ENCODE measurements at places on chromosomes 16 and 17.

- DNase-seq, result peak; percentile 89
Observed at GRCh38 chr16:30628628-30629540, 18.7 kb upstream of the ZNF689 start.

- no peak for DNase-seq
Observed at GRCh38 chr16:88454523-88454947, 1.5 kb downstream of the ZFPM1 start.

DNA sequence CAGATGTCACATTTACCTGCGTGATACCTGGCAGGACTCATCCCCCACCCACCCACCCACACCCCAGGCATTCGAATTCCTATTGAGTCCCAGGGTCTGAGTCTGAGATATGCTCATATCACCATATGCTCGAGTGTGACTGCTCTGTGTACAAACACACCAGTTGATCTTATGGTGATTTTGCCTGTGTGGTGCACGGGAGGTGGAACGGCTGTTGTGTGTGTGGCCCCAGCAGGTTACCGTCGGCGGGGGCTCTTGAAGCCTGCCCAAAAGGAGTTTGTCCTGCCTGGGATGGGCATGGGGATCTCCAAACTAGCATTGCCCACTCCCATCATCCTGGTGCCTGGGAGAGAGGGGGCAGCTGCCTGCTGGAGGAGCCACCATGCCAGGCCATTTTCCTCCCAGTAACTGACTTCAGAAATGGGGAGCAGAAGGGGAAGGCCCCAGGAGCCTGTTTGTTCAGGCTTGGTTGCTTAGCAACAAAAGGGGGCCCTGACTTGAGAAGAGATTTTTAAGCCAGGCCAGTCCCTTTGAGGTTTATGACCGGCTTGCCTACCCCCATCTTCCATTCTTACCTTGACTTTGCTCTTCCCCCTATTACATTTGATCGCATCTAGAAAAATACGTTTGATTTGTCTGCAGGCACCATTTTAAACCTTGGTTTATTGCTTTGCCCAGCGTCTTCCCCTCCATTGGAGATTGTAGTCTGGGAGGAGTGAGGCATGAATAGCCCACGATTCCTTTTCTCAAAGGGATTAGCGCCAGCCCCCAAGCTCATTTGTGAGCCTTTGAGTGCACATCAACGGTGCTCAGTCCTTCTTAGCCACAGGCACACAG, 217.7 kb downstream of the CCDC182 start:
- no peak for DNase-seq

- DNase-seq, result no peak
Observed at GRCh38 chr16:77989846-77990245, 32.5 kb upstream of the CLEC3A start.
